ENCODE measurements at places on chromosomes 4 and X.

GRCh38 chr4:88333741-88334405, 44.8 kb upstream of the HERC6 start:
- DNase-seq: peak; percentile 47

DNA sequence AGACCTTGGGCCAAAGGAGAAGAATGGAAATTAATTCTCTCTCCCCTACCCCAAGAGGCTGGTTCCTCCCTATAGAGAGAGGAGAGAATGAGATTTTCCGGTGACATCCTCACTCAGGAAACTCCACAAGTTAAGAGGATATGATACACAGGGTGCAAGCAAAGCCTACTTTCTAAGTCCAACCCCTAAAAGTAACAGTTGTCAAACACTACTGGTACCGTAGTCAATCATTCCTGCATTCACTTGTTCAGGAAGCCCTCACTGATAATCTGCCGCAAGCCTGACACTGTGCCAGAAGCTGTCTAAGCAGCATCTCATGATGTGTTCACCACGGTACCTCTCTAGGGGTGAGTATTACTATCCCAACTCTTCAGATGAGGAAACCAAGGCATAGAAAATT, 41.7 kb downstream of the KDR start:
- no peak for DNase-seq

DNA sequence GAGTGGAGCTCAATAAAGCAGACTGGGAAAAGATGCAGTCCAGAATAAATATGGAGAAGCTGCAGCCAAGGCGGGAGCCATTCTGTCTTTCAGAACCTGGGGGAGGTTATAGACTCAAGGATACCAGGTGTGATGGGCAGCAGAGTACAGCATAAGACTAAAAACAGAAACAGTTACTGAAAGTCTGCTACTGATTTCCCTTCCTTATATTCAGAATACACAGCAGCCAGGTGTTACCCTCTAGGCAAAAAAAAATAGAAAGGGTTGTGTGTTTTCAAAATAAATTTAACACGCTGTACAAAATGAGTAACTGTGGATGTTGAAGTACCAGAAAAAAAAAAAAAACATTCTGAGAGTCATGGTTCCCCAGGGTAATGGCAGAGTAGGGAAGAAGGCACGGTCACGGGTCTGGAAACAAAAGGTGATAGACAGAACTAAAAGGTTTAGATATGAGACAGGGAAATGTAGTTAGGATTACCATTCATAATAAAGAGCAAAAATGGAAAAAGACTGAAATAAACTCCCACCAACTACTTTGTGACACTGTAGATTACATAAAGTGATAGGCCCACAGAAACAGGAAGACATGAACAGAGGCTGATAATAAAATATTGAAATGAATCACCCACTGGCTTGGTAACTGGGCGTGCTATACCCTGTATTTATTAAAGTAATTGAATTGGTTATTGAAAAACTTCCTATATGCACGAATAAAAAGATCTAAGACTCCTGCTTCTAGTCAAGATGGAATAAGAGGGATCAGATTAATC, 10.8 kb upstream of the HHIP start:
- DNase-seq: no peak

DNA sequence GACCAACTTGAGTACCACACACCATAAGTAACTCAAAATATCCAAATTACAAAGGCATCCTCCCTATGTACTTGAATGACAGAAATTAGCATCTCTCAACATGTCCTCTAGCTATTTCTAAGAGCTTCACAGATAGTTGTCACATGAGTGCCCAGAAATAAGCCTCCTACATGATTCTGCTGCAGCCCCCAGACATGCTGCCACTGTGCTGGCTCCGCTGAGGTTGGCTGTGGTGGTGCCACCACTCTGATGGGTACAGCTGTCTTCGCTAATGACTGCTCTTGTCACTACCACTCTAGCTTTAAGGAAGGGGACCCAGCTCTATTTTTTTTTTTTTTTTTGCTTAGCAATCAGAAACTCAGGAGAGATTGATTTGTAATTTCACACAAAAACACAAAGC, 256.0 kb downstream of the GRXCR1 start:
- DNase-seq: no peak

DNA sequence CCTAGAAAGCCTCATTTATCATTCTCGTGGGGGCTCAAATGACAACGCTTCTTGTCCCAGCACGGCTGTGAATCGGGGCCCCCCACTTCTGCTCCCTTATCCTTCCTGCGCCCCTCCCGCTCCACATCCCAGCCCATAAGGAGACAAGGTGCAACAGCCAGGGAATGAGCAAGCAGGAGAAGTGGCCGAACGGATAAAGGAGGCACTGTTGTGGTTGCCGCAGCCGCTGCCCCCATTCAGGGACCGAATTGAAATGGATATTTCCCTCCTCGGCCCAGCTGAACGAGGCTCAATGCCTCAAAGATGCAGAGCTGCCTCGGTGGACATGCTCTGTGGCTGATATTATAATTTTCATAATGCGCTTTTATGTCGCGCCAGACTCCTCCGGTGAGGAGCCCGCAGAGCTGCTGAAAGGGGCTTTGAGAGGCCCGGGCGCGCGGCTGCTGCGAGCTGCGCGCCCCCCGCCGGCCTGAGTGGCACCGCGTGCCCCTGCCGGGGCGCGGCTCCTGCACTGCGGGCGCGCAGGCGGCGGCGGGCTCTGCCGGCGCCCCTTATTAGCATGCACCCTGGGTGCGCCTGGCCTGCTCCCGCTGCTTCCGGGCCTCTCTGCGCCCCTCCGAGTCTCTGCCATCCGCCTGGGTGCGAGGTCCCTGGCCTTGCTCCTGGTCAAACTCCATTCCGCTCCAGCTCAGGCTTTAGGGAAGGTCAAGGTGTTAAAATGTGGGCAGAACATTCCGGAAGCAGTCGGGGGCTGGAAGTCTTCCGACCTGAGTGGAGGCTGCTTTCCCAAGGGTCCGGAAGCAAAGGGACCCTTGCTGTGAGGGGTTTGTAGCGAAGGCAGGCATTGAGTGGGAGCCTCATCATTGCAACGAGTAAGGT, 68.2 kb upstream of the TMEM33 start:
- no peak for DNase-seq

DNA sequence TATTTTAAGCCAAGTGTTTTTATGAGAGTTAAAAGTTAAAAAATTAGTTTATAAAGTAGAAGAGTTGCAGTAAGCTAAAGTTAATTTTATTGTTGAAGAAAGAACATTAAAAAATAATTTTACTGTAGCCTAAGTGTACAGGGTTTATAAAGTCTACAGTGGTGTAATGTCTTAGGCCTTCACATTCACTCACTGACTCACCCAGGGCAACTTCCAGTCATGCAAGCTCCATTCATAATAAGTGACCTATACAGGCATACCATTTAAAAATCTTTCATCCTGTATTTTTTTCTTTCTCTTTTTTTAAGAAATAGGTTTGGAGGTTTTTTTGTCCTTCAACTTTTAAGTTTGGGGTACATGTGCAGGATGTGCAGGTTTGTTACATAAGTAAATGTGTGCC, 87.9 kb upstream of the NR3C2 start:
- DNase-seq: no peak

- no peak for DNase-seq
These were observed 34.0 kb upstream of the GNPDA2 start for GRCh38 chr4:44760142-44760898.

DNA sequence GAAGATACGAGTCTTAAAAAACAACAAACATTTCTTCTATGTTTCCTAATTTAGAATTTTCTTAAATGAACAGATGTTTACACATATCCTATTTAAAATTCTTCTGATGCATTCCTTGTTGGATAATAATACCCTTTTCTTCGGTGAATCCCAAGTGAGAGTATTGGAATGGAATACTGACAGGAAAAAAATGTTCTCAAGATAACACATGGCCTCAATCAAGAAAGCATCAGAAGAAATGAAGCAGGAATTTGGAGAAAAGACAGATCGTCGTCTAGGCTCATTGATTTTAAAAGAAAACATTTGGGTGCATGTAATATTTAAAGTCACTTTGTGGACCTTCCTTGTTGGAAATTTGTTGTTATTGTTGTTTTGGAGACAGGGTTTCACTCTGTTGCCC, 196.9 kb upstream of the ANK2 start:
- DNase-seq: no peak

DNA sequence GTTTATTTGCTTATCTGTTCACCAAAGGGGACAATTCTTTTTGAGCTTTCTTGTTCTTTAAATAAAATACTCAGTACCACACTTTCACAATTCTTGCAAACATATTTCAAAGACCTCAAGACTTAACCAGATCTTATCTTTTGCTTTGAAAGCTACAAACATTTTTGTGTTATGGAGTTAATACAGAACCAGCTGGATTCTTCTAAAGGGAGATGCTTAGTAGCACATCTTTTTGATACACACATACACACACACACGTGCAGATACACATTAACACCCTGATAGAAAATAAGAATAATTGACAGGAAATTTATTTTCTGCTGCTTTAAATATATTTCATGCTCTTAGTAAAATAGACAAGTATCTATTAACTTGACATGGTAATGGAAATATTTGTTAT, 379.1 kb downstream of the SH2D1A start:
- DNase-seq: no peak

DNA sequence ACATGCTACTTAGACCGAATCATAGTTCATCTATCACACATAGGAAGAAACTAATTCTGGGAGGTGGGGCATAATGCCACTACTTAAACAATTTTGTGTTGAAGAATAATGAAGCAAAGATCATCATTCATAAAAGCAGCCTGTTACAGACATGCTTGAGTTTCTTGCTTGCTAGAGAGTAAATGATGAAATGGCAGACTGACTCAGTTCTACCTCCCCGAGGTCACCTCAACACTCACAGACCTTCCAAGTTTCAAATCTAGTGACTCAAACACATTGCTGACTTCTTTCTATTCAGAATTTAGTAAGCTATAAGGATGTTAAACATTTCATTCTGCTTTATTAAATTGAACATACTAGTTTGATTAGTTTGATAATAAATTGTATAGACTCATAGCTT, 636.5 kb upstream of the FRG1 start:
- no peak for DNase-seq

GRCh38 chrX:28966331-28966730, 379.1 kb downstream of the IL1RAPL1 start:
- no peak for DNase-seq

GRCh38 chr4:173159791-173160190, 8.8 kb upstream of the GALNT7 start:
- DNase-seq: no peak

- DNase-seq: no peak
These were observed 365.5 kb downstream of the ZNF674 start for GRCh38 chrX:46179748-46180147.

GRCh38 chrX:119288890-119289393, 52.9 kb downstream of the PGRMC1 start:
- no peak for DNase-seq

GRCh38 chrX:51956441-51956840, 63.0 kb downstream of the MAGED1 start:
- no peak for DNase-seq

- no peak for DNase-seq
These were observed 174.7 kb upstream of the PPP1R2C start for GRCh38 chrX:42952621-42953020.

DNA sequence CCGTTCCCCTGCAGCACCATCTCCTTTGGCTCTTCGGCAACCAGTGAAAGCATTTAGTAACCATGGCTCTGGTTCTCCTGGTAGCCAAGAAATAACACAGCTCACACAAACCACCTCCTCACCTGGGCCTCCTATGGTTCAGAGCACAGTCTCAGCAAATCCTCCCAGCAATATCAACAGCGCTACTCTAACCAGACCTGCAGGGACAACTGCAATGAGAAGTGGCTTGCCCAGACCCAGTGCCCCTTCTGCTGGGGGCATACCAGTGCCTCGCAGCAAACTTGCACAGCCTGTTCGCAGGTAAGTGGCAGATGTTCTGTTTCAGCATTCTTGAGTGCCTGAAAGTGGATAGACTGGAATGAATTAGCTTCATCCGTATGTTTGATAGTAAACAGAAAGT, 63.0 kb upstream of the SLC10A4 start:
- no peak for DNase-seq

DNA sequence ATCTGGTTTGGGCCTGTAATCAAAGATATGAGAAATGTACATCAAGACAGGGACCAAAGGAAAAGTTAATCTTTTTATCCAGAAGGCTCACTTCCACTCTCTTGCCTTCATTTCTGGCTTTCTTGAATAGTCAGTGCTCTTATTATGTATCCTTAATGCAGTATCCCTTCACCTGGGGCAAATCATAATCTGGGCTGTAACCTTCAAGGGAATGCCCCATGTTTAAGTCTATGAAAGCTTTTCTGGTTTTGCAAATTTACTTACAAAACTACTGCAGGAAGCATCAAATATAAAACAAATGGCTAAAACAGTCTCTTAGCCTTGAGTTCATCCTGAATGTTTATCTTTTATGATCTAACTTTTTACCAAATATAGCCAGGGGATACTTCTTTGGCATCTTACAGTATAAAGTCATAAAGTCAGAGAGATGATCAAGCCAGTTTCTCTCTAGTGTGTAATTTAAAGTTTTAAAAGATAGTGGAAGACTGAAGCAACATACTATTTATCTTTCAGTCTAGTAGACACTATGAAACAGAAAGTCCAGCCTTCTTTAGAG, 1214.8 kb downstream of the STIM2 start:
- no peak for DNase-seq

- no peak for DNase-seq
These were observed 161.3 kb downstream of the KIT start for GRCh38 chr4:54819034-54819433.

DNA sequence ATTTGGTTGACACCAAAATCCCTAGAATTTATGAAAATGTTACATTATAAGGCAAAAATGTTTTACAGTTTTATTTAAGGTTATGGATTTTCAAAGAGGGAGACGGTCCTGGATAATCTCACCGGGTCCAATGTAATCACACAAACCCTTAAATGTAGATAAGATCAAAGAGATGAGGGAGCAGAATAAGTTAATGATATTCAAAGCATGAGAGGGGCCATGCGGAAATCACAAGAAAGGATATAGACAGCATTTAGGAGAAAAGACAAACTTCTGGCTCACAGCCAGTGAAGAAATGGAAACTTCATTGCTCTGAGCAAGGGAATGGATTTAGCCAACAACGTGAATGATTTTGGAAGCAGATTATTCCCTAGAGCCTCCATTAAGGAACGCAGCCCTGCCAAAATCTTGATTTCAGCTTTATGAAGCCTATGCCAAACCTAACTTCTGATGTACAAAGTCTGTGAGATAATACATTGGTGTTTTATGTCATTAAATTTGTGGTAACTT, 684.4 kb upstream of the GNPDA2 start:
- no peak for DNase-seq

DNA sequence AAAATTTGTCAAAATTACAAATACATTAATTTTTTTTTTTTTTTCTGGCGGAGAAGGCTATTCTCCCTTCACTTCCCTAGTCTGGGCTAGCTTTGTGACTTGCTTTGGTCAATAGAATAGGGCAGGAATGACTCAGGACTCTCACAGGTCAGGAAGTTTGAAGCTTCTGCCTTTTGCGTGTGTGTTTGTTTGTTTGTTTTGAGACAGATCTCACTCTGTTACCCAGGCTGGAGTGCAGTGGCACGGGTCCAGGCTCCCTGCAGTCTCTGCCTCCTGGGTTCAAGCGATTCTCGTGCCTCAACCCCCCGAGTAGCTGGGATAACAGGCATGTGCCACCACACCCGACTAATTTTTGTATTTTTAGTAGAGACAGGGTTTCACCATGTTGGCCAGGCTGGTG, 55.9 kb upstream of the USP9X start:
- DNase-seq: no peak

GRCh38 chr4:138925495-138925894, 90.1 kb upstream of the NOCT start:
- DNase-seq: no peak

GRCh38 chrX:105725228-105725627, 97.1 kb upstream of the NRK start:
- DNase-seq: no peak

GRCh38 chrX:16838202-16839066, 31.7 kb downstream of the RBBP7 start:
- no peak for DNase-seq

Measured in uterus (tissue), 4 donors.